ENCODE measurements at places on chromosomes 11 and 22.

DNA sequence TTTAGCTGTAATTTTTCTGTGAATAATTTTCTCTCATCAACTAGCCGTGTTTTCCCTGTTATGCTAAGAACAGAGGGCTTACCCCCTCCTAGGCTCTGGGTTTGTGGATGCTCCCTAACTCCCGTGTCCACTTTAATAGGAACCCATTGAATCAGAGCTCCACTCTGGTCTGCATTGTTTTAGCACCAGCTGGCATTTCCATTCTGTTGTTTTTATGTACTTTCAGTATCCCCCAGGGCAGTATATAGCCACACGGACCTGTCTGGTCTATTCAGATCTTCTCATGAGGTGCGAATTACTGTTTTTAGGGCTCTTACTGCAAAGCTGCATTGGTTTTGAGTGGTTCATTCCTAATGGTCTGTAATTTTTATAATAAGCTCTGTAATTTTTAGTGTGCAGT, 16.0 kb downstream of the POLD3 start:
- no peak for DNase-seq

- no peak for DNase-seq
These were observed 4.8 kb downstream of the SLC35E4 start for GRCh38 chr22:30640361-30640760.

GRCh38 chr22:27518531-27519340, 282.8 kb downstream of the MN1 start:
- DNase-seq, result no peak

DNA sequence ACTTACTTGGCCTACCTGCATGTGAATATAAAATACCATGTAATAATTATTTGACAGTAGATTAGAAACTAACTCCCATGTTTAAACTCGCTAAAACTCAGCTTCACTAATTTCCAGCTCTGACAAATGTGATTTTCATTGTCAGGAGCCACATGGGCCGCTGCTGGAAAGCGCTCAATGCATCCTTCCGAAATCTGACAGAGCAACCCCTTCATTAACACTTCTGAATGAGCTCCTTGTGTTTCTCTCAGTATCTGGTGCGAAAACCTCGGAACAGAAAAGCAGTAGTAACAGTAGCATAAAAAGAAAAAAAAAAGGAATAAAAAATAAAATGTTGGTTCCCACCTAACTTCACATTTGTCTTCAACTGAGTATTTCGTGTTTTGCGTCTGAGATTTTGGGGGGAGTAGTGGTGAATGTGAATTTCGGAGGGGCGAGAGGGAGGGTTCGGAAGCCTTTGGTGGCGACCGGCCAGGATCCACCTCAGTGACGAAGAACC, 710 bp downstream of the MTCH2 start:
- DNase-seq, result no peak

DNA sequence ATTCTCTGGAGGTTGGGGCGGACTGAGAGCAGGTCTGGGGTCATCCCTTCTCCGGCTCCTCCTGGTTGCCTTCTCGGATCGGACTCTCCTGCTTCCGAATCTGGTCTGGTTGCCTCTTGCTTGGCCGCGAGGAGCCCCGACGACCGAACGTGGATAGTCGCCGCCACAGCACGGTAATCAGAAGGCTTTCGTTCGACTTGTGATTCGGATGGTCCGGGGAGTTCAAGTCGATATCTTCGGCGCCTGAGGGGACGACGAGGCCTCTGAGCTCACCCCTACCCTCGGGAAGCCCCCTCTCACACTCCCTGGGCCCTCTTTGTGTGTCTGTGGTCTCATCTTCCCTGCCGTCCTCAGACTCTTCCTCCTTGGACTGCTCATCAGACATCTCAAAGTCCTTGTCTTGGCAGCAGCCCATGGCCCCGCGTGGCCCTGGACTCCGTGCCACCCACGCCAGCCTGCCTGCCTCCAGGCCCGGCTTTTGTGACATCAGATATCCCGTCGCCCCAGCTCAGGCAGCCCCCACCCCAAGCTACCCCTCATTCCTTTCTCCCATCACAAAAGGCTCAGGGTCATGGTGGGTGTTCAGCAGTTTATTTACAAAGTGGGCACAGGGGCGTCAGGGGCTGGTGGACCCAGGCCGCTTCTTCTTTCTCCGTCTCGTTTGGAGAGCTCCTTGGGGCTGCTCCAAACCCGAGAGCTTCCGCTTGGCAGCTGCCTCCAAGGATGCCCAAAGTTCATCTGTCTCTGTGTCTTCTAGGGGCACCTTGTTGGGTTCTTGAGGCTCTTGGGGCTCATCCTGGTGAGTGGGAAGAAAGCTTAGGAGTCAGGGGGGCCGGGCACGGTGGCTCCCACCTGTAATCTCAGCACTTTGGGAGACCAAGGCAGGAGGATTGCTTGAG, at the start of gene TEX54:
TEX54 (minus strand) TSS at position 506 of the 899 bp plus-strand sequence.
- no peak for DNase-seq

DNA sequence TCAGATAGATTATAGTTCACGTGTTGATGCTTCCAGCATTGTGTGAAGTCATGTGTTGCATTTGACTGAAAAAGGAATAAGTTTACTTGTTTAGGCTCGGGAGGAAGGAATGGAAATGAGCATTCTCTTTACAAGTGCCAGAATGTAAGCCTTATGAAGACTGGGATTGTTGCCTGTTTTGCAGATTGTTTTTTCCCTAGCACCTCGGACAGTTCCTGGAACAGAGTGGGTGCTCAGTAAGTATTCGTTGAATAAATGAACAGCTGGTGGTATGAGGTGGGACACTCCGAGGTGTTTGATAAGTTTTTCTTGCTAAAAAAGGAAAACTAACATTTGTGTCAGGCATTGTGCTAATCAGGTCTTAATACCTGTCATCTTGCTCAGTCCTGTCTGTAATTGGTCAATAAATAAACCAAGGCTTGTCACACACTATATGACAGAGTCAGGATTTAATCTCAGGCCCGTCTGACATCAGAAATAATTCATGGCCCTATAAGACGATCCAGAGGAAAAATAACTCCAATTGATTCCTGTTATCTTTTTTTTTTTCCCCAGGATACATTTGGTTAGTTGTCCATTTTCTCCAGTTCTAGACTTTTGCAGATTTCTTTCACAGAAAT, 304.7 kb downstream of the NELL1 start:
- DNase-seq, result no peak

GRCh38 chr11:10930972-10931760, 73.3 kb upstream of the ZBED5 start:
- DNase-seq, result peak; percentile 83

GRCh38 chr11:44256673-44257291, 53.2 kb downstream of the ALX4 start:
- no peak for DNase-seq

- no peak for DNase-seq
These were observed 53.8 kb upstream of the MPEG1 start for GRCh38 chr11:59266491-59266890.

DNA sequence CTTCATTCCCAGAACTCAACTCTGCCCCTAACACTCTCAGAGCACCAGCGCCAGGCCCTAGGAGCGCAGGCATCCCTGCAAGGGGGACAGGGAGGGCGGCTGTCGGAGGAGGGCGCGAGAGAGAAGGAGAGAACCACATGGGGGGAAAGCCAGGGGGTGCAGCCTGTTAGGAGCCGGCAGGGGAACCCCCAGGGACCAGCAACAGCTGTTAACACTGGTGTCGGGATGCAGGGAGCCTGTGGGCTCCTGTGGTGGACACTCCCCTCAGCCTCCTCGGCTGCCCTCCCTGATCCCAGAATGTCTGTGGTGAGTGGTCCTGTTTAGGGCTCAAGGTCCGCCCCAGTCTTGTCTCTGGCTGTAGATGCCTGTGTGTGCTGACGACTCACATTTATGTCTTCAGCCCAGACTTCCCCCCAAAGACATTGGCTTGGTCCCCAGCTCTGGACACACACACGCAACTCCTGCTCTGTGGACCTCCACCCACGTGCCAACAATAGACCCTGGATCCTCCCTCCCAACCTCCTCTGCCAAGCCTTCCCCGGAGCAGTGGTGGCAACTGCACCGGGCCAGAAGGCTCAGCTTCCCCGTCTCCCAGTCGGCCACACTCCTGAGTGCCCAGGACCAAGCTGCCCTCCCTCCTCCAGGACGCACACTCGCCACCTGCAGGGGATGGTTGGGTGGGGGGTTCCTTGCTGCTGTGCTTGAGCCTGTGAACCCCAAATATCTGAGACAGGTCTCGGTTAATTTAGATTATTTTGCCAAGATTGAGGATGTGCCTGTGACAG, 817 bp upstream of the IFITM5 start:
- no peak for DNase-seq

GRCh38 chr22:49247194-49247924, 580.3 kb downstream of the BRD1 start:
- no peak for DNase-seq

DNA sequence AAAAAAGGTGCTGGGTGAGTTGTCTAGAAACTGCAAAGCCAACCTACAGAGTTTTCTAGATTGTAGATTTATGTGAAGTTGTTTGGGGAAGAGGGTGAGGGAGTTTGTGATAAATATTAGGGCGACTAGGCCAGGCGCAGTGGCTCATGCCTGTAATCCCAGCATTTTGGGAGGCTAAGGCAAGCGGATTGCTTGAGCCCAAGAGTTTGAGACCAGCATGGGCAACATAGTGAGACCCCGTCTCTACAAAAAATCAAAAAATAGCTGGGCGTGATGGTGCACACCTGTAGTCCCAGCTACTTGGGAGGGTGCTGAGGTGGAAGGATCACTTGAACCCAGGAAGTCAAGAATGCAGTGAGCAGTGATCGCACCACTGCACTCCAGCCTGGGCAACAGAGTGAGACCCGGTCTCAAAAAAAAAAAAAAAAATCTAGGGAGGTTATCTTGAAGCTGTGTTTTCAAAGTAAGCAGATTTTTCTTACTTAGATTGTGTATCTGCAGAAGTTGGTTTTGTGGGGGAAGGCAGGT, 844 bp downstream of the APOL6 start:
- DNase-seq, result no peak

- DNase-seq, result no peak
These were observed at the start of gene SCUBE2 for GRCh38 chr11:9091044-9091922. Gene SCUBE2, minus strand, starts transcription at chr11:9091599. Its CDS starts 71 bp downstream, at chr11:9091528.

- no peak for DNase-seq
These were observed 38.1 kb downstream of the LARGE2 start for GRCh38 chr11:45960387-45961095.

- no peak for DNase-seq
These were observed 7.3 kb upstream of the CTSC start for GRCh38 chr11:88344869-88345268.

DNA sequence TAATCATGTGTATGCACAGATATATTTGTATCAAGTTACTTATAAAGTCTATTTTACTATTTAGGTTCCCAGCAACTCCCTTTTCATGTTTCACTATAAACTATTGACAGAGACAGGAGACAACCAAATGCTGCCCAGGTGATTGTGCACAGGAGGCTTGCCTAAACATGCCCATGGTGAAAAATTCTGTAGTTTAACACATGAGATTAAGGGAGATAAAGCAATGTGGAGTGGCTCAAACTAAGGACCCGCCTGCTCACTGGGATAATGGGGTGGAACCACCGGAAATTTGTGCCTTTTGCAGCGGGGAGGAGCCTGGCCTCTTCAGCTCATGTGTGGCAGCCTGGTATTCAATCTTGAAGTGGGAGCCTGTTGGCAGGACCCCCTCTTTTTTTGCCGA, 459.5 kb upstream of the CNTN5 start:
- DNase-seq, result no peak

DNA sequence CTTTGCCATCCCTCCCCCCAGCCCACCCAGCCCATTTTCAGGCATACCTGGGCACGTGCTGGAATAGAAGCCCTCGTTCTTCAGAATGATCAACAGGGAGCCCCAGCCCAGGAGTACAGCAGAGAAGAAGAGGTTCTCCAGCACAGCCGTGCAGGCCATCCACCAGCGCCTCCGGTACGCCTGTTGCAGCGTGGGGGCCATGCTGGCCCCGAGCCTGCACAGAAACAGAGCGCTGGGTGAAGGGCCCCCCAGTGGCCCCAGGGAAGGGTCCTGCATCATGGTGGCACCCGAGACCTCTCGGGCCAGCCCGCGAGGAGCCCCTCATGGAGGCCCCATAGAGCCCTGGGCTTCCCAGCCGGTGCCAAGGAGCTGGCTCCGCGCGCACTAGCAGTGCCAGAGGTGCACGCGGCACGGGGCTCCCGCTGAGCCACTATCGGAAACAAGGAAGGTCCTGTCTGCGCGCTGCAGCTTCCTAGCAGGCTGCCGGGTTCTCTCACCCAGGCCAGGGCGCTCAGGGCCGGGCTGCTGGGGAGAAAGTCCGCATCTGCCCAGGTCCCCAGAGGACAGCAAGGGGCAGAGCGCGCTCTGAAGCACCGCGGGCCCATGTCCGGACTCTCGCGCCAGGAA, 1.5 kb downstream of the SLC43A1 start:
- DNase-seq, result no peak

GRCh38 chr11:65576232-65576866, 496 bp downstream of the EHBP1L1 start:
- no peak for DNase-seq

DNA sequence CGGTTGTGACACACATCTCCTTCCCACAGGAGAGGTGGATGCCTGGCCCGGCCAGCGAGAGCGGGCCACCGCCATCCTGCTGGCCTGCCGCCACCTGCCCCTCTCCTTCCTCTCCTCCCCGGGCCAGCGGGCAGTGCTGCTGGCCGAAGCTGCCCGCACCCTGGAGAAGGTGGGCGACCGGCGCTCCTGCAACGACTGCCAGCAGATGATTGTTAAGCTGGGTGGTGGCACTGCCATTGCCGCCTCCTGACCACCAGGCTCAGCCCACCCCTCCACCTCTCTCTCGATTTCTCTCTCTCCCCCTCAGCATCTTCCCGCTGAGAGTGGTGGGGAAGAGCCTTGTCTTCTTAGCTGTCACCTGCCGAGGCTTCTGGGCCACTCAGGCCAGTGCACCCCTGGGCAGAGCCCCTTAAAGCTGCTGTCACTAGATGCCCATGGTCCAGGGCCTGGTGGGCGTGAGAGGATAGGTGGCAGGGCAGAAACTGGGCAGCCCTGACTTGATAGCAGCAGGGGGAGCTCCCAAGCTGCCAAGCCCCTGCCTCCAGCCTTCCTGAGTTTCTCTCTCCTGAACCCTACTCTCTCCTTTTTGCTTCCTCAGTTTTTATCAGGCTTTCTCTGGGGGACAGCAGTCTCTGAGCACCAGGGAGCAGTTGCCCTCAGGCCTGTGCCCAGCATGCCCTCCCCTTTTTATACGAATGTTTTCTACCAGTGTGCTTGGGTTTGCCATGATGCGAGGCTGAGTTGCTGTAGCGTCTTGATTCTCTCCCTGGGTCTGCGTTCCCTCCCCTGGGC, 9.3 kb downstream of the SHISA8 start:
- DNase-seq, result no peak

Measured in Caki2 (cell line).